ENCODE measurements at places on chromosomes 1 and 21.

DNA sequence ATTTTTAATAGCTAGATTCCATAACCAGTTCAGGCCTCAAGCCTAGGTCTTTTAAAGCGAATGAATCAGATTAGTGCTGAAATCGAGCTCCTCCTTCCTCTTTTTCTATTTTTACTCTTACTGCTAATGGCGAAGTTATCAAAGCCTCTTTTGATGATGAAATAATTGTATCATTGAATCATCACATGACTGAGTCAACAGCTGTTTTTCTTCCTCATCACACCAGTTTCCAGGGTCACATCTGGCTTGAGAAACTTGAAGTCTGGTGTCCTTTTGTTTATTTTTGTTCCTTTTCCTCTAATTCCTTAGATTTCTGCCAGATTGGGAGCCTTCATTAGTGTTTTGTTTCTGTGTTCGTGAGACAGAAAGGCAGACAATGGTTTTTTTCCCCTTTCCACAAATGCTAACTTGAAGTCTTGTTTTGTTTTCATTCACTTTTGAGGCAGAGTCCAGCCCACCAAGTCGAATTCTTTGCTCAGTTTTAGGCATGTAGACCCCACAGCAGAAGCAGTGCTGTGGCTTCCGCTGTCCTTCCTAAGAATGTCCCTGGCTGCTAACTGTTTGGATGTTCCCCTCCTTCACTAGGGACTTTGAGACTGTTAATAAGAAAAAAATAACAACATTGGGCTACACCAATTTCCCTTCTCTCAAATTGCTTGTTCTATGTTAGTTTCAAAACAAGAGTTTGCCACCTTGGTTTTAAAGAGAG, 51.9 kb upstream of the FMOD start:
- no peak for DNase-seq

- DNase-seq = no peak
Measured at GRCh38 chr1:212973899-212974298, 23.6 kb downstream of the VASH2 start.

GRCh38 chr21:46425571-46425970, 33.1 kb upstream of the DIP2A start:
- no peak for DNase-seq

DNA sequence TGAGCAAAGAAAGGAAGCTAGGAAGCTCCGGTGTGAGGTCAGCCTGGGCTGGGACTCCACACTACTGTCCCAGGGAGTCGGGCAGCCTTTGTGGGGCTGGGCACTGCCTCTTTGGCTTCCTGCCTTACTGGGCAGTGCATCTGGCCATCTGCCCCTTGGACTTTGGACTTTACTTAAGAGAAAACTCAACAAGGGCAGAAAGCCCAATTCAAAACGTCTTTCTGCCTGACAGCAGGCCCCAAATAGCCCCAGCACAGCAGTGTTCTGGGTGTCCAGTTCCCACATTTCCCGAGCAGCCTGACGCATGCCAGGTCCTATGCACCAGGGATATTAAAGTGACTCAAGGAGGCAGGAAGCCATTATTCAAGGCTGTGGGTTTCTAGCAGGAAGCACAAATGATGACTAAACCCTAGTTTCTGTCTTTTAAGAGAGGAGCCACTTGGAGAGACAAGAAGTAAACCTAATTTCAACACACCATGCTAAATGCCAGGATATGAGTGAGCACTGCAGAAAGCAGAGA, 37.9 kb upstream of the EDEM3 start:
- DNase-seq = peak; percentile 75

GRCh38 chr1:247746391-247746935, 1.5 kb downstream of the OR14A2 start:
- no peak for DNase-seq

GRCh38 chr1:203592156-203592555, 34.5 kb upstream of the ATP2B4 start:
- DNase-seq = no peak

DNA sequence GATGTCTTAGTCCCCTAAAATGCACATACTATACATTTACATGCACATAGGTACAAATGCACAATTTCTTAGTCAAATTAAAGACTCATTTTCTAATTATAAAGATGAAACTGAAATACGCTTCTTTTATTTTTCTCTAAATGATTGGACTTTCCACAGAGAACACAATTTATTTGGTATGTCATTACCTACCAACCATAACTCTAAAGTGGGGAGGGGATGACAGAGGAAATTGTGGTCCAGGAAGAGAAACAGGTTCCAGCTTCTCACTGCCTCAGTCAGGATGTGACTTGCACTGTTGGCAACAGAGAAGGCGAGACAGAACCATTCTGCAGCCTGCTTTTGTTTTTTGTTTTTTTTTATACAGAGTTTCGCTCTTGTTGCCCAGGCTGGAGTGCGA, 1189.2 kb downstream of the PLA2G4A start:
- no peak for DNase-seq

DNA sequence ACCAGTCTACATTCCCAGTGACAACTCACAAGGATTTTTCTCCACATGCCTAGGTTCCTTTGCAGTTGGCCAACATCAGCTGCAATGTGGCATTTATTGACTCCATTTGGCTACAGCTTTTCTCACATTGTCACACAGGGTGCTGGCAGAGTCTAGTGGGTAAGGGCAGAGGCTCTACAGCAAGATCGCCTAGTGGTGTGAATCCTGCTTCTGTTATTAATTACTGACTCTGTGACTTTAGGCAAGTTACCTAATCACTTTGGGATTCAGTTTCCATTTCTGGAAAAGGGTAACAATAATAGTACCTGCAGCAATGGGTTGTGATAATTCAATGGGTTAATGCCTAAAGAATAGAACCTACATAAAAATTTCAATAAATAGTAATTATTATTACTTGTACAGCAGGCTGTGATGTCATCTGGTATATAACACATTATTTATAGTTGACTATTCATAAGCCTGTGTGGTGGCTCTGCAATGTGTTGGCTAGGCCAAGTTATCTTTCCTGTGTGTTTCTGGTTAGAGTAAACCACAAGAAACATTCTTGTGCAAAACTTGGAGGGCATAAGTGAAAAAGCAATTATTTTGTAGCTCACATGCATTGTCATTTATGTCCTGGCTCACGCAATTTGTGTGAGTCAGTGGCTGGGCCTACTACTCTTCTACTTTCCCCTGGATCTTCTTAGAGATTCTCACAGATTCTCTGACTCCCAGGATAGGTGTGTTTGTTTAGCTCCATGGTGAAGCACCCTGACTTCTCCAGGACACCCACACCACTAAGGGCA, 59.5 kb downstream of the PTGS2 start:
- no peak for DNase-seq

- DNase-seq = no peak
Measured at GRCh38 chr1:109116286-109116685, 2.4 kb downstream of the ELAPOR1 start.

DNA sequence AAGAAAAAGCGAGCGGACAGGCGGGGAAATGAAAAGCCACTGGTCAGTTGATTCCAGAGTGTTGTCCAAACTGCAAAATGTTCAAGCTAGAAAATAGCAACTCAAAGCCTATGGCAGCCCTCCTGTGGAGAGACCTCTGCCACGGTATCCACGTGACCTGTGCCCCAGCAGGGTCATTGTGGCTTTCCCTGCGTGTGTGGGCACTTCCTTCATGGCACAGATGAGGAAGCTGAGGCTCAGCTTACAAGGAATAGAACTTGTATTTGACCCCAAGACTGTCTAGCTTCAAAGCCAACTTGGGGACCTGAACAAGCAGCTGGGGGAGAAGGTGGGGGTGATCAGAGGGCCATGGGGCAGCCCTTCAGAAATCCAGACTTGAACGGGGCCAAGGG, 15.6 kb upstream of the PLEKHG5 start:
- DNase-seq = peak; percentile 47
